Vagina (tissue), 2 donors: ENCODE measurements at places on chromosomes 6 and 20.

GRCh38 chr6:36245572-36246061 is 24.2 kb upstream of the PNPLA1 start:
- no peak for DNase-seq

DNA sequence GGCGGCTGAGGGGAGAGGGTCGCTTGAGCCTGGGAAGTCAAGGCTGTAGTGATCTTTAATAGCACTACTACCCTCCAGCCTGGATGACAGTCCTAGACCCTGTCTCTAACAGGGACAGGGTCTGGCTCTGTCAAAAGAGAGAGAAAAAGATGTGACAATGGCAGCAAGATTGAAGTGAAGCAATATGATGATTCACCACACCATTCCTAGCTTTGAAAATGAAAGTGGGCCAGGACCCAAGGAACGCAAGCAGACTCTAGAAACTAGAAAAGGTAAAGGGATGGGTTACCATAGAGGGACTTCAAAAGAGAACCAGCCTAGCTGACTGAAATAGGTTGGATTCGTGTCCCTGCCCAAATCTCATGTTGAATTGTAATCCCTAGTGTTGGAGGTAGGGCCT is 426.9 kb downstream of the HTR1B start:
- DNase-seq: no peak

GRCh38 chr6:11921017-11921438 is 91.1 kb upstream of the HIVEP1 start:
- no peak for DNase-seq

DNA sequence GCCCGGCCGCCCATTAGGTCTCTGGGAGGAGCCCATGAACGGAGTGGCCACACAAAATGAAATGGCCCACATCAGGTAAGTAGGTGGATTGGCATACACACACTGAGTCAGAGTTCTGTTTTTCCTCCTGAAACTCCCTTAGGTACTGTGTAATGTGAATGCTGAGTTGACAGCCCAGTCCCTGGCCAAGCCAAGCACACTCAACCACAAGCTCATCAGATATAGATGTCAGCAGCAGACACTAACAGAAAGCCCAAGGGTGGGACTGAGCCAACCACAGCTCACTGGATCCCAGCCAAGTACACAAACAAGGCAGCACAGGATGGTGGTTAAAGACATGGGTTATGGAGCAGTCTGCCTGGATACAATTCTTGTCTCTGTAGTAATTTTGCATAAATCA is 403.4 kb downstream of the GJA1 start:
- DNase-seq: no peak

DNA sequence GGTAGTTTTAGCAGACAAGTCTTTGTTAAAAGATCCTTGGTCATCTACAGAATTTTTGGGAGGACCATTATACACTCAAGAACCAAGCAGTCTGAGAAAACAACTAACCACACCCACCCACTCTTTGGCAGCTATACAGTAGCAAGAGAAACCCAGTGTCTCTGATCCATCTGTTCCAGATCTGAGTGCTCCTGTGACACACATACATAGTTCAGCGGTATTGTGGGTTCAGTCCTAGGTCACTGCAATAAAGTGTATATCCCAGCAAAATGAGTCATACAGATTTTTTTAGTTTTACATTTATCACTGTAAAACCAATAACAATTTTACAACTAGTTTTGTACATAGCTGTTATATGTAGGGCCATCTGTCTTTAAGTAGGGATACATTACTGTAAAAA is 47.4 kb upstream of the PAK5 start:
- no peak for DNase-seq
